ENCODE measurements at places on chromosomes 4 and X. TPM values are rescaled to one million over a fixed set of nuclear protein-coding genes. Genes with fewer than 3 reads are reported as not detected.

- no peak for DNase-seq
Measured at GRCh38 chr4:61771056-61771455, 570.9 kb downstream of the ADGRL3 start.

- no peak for DNase-seq
Measured at GRCh38 chr4:156931267-156931666, 40.3 kb downstream of the PDGFC start.

DNA sequence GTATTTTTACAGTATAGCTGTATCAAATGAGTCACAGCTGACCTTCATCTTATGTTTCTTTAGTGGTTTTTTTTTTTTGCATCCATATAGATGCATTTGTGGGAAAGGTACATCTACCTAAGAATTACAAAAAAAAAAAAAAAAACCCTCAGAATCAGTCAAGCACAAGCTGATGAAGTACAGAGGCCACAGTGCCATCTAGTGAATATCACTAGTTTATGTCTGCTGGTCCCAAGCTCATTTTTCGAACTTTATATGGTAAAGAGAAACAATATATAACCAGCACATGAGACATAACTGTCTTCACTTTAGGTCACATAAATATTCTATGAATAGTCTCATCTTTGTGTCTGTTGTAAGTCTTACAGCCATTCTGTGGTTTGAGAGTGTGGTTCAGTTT is 220.1 kb downstream of the DLG3 start:
- DNase-seq: no peak

DNA sequence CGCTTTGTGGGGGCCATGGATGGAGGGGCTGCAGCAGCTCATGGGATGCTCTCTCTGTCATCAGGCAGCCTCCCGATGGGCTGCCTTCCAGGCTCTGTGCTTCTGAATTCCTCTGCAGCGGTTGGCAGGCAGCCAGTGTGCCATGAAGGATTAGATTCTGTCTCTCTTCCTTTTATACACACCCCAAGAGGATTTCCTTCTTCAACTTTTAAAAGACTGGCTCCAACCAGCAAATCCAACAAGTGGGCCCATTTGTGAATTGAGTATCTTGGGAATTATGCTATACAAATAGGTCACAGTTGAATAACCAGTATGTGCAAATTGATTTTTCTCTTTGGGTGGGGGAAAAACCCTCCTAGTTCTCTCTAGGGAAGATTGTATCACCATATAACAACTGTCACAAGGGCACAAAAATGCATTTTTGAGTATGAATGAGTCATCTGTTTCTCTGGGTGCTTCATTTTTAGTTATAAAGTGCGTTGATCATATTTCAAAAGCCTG is 96.8 kb upstream of the FAT1 start:
- DNase-seq: no peak

GRCh38 chr4:11495818-11496217 is 67.1 kb upstream of the HS3ST1 start:
- no peak for DNase-seq

DNA sequence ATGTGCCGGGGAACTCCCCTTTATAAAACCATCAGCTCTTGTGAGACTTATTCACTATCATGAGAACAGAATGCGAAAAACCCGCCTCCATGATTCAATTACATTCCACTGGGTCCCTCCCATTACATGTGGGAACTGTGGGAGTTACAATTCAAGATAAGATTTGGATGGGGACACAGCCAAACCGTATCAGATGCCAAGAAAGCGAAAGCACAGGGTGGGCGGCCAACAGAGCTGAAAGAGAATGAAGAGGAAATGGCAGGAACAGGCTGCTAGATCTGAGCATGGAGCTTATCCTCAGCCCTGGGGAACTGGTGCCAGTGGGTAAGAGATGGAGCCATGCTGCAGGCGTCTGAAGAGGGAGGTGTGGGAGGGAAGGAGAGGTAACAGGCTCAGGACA is 117.7 kb upstream of the PNPLA4 start:
- no peak for DNase-seq

DNA sequence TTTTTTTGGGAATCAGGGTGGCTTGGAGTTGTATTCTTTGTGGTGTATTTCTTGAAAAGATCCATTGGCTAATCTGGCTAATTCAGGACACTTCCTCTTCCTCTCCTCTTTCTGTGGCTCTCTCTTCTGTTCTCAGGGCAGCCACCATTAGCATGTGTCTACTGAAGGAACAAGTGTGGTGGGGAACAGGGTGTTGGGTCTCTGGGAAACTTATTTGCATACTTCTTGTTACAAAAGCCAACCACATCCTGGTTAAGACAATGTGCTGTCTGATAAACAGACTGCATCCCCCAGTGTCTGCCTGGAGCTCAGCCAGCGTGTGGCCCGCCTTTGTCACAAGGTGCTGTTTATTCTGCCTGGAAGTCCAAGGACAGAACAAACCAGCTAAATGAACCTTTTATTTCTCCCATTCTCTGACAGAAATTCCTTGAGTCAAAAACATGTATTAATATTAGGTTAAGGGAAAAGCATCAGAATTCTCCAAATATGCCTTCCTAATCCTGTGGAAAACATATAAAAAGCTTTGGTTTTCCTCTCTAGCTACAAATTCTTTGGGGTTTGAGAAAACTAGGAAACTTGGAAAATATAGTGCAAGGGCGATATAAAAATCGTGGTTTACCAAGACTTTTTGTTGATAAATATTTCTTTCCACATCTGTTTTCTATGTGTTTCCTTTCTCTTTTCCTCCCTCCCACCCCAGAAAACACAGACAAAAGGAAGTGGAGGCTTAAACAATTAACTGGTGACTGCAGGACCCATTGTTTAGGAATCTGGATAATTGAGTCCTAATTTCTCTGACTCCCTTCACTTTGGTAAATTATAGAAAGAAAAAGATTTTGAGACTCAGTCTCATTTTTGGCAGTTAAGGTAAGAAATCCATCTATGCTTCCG is 203.6 kb downstream of the SPRY1 start:
- DNase-seq: peak; percentile 60

- no peak for DNase-seq
Measured at GRCh38 chr4:153090670-153091385, 113.4 kb upstream of the TRIM2 start.

DNA sequence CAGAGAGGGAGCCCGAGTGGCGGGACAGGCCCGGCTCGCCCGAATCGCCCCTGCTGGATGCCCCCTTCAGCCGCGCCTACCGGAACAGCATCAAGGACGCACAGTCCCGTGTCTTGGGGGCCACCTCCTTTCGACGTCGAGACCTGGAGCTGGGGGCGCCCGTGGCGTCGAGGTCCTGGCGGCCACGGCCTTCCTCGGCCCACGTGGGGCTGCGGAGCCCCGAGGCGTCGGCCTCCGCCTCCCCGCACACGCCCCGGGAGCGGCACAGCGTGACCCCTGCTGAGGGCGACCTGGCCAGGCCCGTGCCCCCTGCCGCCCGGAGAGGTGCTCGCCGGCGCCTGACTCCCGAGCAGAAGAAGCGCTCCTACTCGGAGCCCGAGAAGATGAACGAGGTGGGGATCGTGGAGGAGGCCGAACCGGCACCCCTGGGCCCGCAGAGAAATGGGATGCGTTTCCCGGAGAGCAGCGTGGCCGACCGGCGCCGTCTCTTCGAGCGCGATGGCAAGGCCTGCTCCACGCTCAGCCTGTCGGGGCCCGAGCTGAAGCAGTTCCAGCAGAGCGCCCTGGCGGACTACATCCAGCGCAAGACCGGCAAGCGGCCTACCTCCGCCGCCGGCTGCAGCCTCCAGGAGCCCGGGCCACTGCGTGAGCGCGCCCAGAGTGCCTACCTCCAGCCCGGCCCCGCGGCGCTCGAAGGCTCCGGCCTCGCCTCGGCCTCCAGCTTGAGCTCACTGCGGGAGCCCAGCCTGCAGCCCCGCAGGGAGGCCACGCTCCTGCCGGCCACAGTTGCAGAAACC is 156.9 kb downstream of the SOWAHB start:
- DNase-seq: no peak

DNA sequence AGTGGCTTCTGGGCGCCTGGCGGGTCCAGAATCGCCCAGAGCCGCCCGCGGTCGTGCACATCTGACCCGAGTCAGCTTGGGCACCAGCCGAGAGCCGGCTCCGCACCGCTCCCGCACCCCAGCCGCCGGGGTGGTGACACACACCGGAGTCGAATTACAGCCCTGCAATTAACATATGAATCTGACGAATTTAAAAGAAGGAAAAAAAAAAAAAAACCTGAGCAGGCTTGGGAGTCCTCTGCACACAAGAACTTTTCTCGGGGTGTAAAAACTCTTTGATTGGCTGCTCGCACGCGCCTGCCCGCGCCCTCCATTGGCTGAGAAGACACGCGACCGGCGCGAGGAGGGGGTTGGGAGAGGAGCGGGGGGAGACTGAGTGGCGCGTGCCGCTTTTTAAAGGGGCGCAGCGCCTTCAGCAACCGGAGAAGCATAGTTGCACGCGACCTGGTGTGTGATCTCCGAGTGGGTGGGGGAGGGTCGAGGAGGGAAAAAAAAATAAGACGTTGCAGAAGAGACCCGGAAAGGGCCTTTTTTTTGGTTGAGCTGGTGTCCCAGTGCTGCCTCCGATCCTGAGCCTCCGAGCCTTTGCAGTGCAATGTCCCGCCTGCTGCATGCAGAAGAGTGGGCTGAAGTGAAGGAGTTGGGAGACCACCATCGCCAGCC is at the start of gene ATOH1:
Gene ATOH1, plus strand, starts transcription at position 422 of the 663 bp plus-strand sequence. Its CDS starts 174 bp downstream, at position 596.
- DNase-seq: no peak

- DNase-seq: no peak
Measured at GRCh38 chr4:121651597-121651996, 45.2 kb downstream of the ANXA5 start.

GRCh38 chr4:60648774-60649173 is 551.4 kb upstream of the ADGRL3 start:
- DNase-seq: no peak

GRCh38 chr4:80183250-80184052 is 13.9 kb upstream of the PRDM8 start:
- no peak for DNase-seq

GRCh38 chr4:139560406-139561104 is 4.5 kb upstream of the SETD7 start:
- no peak for DNase-seq

DNA sequence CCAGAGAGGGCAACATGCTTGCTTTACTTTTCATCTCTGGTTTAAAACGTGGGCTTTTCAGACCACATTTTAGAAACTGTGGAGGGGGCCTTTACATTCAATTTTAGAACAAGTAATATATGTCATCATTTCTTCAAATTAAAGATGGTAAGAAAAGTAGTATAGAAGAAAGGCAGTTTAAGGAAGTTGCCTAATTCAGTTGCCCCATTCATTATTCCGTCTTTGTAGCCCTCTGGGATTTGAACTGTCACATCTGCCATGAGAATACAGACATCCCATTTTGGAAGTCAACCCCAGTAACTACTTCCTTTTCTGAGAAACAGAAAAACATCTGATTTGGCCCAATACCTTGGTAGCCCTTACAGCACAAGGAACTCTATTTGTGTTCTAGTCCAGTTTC is 61.2 kb downstream of the PASD1 start:
- no peak for DNase-seq

DNA sequence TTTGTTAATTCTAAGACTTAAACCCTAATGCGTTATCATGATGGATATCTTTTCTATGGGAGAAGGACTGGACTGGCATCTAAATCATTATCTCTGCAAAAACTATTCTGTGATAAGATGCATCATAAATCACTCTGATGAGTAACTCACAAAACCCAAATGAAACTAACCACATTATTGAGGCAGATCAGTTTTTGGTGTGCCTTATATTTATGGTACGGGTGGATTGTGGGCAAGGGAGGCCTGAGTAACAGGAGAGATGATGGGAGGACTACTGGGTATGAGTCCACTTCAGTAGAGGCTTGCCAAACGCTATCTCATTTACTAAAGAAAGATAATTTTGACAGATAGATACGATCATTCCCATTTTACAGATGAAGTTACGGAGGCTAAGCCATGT is 66.4 kb upstream of the GUCY1A1 start:
- no peak for DNase-seq

- no peak for DNase-seq
Measured at GRCh38 chrX:9403374-9403773, 61.5 kb upstream of the TBL1X start.

DNA sequence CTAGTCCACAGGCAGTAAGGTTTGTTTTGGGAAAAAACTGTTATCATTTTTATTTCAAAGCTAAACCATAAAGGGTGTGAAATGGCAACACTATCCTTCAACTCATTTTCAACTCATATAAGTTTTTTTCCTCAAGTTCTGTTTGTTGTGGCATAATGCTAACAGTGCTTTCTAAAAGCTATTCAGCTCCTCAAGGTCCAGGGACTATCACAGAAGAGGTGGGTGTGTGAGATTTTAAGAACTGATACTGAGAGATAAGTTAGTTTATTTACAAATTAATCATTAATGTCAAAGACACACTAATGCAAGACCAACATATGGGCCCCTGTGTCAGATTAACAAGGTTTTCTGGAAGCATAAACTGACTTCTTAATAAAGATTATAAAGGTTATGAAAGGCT is 11.8 kb downstream of the UGT2B15 start:
- DNase-seq: no peak

GRCh38 chr4:164856396-164856795 is 20.6 kb upstream of the APELA start:
- DNase-seq: no peak

GRCh38 chrX:46642145-46642544 is 68.6 kb downstream of the CHST7 start:
- peak; percentile 30 for DNase-seq

- no peak for DNase-seq
Measured at GRCh38 chrX:96791559-96791958, 92.1 kb upstream of the RPA4 start.

- no peak for DNase-seq
Measured at GRCh38 chrX:136227948-136228838, 23.0 kb downstream of the MAP7D3 start.

DNA sequence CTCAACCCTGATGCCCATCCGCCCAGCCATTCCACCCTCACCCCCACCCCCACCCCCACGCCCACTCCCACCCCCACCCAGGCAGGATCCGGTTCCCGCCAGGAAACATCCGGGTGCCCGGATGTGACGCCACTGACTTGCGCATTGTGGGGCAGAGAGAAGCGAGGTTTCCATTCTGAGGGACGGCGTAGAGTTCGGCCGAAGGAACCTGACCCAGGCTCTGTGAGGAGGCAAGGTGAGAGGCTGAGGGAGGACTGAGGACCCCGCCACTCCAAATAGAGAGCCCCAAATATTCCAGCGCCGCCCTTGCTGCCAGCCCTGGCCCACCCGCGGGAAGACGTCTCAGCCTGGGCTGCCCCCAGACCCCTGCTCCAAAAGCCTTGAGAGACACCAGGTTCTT is at the start of gene MAGEA1:
Gene MAGEA1, plus strand, starts transcription at position 154 of the 400 bp plus-strand sequence. CDS start 3,106 bp downstream, outside the sequence.
- DNase-seq: no peak

Gene FGB
- not detected for total RNA-seq

Gene CENPC
- 50.0 TPM for total RNA-seq

Gene MAGEB17
- not detected for total RNA-seq

Gene IL3RA
- 0.77 TPM for total RNA-seq

Gene CT83
- not detected for total RNA-seq

Gene TRAM1L1
- not detected for total RNA-seq

Gene EIF1AX
- total RNA-seq: 63.9 TPM

Gene AMTN
- not detected for total RNA-seq

Gene IGFBP7
- total RNA-seq: not detected

Gene RGN
- total RNA-seq: not detected

Gene TREX2
- total RNA-seq: 2.2 TPM

Gene RHOXF2B
- total RNA-seq: not detected

Gene GLOD5
- total RNA-seq: not detected

All from activated naive CD8-positive, alpha-beta T cell treated with anti-CD3 and anti-CD28 coated beads, Interleukin-2, amount 10 ng/mL, durations not matched to agents 7 days and 5 days (primary cell).